ENCODE measurements at places on chromosomes 2 and 18. TPM values are rescaled to one million over a fixed set of nuclear protein-coding genes. Genes with fewer than 3 reads are reported as not detected.

ONECUT2 gene
- total RNA-seq: not detected

STK39 gene
- 21.8 TPM for total RNA-seq

POTEC gene
- not detected for total RNA-seq

DNA sequence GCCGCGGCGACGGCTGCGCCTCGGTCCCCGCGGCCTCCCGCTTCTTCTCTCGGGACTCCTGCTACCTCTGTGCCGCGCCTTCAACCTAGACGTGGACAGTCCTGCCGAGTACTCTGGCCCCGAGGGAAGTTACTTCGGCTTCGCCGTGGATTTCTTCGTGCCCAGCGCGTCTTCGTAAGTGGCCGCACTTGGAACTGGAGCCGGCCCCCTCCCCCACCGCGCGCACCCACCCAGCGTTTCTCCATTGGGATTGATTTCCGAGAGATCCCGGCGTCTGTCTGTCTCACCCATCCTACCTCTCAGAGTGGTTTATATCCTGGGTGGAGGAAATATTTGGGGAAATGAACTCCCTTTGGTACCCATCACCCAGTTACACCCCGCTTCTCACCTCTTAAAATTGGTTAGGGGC, 498 bp downstream of the ITGAV start:
- DNase-seq: no peak

SCN9A gene
- 1.9 TPM for total RNA-seq

DNA sequence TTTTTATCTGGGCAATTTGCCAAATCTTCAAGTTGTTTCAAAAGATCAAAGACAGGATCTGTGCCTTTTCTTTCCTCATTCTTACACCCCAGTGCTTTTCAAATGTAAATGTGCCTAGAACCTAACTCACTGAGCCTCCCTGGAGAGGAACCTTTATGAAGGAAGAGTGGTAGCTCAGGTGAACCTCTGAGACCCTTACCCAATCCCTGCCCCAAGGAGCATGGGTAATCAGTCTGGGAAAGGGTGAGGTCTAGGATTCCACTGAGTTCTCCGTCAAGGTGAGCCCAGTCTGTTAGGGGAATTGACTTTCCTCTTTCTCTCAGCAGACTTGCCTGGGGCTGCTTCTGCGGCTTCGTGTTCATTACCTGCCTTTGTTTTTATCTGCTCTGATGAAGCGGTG, 88.1 kb upstream of the MAP4K4 start:
- no peak for DNase-seq

PMAIP1 gene
- 6.9 TPM for total RNA-seq

GRCh38 chr18:13580351-13580750, 146.0 kb downstream of the FAM210A start:
- no peak for DNase-seq

TTN gene
- total RNA-seq: 0.19 TPM

DNA sequence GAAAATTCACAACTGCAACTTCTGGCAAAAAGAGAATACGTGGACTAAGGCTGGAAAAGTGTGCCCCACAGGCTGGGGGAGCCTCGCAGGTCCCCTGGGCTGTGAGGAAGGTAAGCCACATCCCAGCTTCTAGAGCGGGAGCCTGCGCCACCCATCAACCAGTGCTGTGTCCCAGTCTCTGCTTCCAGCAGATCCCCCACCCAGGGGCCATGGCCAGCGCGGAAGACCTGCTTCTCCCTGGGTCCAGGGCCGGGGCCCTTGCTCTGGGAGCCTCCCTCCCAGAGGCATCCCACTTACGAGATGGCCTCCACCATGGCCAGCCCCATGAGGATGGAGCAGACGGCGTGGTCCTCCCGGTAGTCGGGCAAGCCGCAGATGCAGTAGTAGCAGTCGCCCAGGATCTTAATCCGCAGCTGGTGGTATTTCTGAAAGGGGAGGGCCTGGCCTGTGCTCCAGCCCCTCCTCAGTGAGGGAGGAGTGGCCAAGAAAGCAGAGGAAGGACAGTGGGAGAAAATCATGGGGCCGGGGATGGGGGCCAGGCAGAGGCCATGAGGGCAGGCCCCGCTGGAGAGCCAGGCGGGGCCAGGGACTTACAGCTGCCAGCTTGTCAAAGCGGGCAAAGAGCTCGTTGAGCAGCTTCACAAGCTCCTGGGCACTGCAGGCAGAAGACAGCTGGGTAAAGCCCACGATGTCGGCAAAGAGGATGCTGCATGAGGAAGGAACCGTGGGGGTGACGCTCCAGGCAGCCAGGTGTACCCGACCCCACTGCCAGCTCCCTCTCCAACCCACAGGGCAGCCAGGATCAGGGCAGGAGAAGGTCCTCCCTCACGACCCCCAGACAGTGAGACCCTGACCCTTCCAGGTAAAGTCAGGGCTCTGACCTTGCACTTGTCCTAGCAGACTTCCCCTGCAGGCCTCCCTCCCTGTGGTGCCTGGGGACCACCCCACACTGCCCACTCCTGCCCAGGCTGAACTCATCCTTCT, 48.0 kb downstream of the CENPO start:
- no peak for DNase-seq

DNA sequence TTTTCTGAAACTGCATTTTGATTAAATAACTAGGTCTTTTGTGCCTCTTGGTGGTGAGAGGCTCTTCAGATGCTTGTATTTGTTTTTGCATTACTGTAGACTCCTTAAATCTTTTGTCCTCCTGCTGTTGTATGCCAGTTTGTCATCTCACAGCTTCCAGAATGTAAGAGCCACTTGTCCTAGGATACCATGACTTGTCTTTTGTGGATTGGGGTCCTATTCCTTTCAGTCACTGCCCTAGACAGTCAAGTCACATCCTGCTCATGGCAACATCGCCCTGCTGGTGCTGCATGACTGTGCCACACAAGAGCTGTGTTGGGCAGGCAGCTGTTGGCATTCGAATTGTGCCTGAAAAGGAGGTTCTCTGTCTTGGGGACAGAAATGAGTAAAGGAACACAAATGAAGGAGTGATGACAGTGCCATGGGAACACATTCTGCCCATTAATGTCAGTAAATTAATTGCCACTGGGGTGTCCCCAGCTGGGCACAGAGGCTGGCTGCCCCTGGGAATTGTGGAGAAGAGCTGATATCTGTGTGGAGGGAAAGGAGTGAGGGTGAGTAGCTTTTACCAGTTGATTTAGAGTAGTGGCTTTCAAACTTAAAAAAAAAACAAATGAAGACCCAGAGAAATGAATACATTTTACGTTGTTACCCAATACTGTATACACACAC, 140.3 kb downstream of the ARL6IP6 start:
- DNase-seq: no peak

- no peak for DNase-seq
Measured at GRCh38 chr2:156748221-156748620, 312.0 kb downstream of the GPD2 start.

DNA sequence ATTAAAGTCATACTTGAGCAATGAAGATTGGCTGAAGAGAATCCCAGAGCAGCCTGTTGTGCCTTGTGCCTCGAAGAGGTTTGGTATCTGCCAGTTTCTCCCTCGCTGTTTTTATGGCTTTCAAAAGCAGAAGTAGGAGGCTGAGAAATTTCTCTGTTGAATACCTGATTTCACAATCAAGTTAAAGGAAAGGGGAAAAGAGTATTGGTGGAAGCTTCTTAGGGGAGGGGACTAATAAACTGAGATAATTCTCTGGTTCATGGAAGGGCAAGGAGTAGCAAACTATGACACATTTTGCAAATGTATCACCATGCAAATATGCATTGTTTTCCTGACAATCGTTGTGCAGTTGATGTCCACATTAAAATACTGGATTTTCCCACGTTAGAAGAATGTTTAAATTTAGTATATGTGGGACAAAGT, at the start of gene IL1B:
IL1B (minus strand) TSS at position 85 of the 423 bp plus-strand sequence. CDS start 550 bp downstream, outside the sequence.
- no peak for DNase-seq

- DNase-seq: no peak
Measured at GRCh38 chr2:16678964-16679363, 13.3 kb upstream of the CYRIA start.

ITGA4 gene
- 1.6 TPM for total RNA-seq

GALR1 gene
- total RNA-seq: not detected

DNA sequence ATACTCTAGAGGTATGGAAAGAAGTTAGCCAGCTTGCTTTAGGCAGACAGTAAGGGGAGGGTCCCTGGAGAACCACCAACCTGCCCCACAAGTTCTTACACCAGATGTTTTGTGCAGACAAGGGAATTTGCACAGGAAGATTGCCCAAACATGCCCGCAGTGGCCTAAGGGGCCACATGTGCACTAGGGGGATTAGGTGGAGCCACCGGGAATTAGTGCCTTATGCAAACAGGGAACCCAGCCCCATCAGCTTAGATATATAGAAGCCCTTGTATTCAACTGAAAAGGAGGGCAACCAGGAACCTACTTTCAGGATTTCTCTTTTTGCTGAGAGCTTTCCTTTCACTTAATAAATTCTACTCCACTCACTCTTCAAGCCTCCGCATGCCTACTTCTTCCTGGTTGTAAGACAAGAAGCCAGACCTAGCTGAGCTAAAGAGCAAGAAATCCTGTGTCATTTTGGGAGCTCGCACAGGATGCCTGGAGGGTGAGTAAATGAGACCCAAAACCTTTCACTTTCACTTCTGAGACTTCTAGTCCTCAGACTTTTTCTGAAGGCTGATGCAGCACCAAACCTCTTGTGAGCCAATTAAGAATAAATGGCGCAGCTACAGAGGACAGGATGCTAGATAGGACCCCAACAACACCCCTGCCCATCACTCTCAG, 146.3 kb downstream of the GCA start:
- DNase-seq: no peak

DNA sequence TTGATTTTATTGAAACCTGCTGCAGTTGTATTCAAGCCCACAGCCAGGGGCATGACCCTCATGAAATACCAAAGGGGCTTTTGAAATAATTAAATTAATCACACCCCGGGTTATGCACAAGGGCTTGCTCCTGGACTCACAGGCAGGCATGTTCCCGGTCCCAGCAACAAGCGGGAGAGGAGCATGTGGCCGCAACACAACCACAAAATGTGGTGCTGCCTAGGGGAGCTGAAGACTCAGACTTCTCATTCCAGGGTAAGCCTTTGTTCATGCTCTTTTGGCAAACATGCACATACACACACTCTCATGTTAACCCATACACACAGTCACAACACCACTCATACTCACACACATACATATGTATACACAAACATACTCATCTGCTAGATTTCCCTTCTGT, 233.7 kb upstream of the SMAD2 start:
- no peak for DNase-seq

DNA sequence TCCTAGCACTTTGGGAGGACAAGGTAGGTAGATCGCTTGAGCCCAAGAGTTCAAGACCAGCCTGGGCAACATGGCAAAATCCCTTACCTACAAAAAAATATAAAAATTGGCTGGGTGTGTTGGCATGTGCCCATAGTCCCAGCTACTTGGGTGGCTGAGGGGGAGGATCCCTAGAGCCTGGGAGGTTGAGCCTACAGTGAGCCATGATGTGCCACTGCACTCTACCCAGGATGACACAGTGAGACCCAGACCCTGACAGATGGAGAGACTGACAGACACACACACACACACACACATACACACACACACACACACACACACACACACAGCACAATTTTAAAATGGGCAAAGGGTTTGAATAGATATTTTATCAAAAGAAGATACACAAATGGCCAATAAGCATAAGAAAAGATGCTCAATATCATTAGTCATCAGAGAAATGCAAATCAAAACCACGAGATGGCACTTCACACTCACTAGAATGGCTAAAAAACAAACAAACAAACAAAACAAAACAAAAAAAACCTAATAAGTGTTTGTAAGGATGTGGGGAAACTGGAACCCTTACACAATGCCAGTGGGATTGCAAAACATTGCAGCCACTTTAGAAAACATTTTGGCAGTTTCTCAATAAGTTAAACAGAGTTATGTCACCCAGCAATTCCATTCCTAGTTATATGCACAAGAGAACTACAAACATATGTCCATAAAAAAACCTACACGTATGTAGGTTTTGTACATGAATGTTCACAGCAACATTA, 42.3 kb downstream of the BAZ2B start:
- no peak for DNase-seq

DNA sequence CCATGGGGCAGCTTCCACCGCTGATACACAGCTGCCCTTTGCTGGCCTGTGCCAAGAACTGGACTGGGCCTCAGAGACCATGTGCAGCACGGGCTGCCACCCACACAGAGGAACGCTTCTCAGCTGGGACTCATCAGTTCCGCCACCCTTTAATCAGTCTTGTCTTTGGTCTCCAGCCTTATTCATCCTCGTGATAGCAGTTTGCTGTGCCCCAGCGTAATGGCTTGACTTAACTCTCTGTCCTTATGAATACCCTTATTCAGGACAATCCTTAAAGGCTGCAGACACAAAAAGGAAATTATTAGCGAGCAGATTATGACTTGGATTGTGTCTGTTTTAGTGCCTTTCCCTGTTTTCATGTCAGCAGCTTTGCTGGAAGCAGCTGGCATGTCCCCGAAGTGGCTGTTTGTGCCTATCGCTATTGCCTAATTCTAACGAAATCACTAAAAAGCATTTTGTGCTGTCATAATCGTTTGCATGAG, 108.9 kb upstream of the DAPL1 start:
- DNase-seq: no peak

Measured in esophagus squamous epithelium (tissue), 5 donors.